ENCODE measurements at places on chromosomes 12 and 14.

GRCh38 chr14:91238661-91239060 lies 5.8 kb downstream of the GPR68 start:
- DNase-seq, result no peak

- no peak for DNase-seq
Measured at GRCh38 chr14:51666826-51667225, 15.1 kb downstream of the FRMD6 start.

- peak; percentile 6 for DNase-seq
Measured at GRCh38 chr12:128976120-128976738, 123.0 kb downstream of the GLT1D1 start.

- DNase-seq, result no peak
Measured at GRCh38 chr12:75081305-75081704, 128.3 kb downstream of the KCNC2 start.

DNA sequence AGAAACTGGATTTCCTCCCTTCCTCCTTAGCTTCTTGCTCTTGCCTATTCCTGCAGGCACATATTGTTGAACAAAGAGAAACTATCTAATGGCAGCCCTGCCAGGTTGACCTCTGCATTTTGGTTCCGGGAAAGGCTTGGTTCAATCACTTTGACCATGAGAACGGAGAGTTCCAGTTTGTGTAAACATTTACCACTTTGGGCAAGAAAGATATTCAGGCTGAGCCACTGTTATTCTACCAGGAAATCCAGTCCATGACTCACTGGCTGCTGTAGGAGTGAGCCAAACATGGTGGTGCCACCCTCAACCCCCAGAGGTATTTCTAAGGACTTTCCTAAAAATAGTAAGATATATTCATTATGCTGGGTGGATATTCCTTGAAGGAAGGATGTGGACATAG lies 242.2 kb upstream of the OR4E1 start:
- DNase-seq, result no peak

GRCh38 chr12:54967461-54967860 lies 17.1 kb downstream of the TESPA1 start:
- no peak for DNase-seq

DNA sequence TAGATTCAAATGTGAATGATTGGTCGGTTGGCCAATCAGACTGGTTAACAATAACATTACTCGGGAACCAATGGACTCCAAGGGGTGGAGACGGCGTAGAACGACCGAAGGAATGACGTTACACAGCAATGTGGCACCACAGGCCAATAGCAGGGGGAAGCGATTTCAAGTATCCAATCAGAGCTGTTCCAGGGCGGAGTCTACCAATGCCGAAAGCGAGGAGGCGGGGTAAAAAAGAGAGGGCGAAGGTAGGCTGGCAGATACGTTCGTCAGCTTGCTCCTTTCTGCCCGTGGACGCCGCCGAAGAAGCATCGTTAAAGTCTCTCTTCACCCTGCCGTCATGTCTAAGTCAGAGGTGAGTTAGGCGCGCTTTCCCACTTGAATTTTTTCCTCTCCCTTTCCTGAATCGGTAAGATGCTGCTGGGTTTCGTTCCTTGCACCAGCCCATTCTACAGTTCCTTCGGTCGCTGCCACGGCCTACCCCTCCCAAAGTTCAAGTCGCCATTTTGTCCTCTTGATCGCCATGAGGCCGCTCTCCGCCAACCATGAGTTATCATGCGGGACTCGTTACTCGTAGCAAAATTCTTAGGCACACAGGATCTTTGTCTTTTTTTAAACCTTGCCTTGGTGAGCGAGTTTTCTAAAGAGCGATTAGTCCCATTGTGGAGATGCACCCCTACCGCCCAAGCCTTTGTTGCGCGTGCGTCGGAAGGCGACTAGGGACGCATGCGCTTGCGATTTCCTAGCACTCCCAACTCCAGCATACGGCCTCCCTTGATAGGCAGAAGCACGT lies at the start of gene HNRNPA1:
HNRNPA1 (plus strand) TSS at position 259 of the 793 bp plus-strand sequence; CDS start at position 341, 82 bp downstream.
- peak; percentile 95 for DNase-seq

DNA sequence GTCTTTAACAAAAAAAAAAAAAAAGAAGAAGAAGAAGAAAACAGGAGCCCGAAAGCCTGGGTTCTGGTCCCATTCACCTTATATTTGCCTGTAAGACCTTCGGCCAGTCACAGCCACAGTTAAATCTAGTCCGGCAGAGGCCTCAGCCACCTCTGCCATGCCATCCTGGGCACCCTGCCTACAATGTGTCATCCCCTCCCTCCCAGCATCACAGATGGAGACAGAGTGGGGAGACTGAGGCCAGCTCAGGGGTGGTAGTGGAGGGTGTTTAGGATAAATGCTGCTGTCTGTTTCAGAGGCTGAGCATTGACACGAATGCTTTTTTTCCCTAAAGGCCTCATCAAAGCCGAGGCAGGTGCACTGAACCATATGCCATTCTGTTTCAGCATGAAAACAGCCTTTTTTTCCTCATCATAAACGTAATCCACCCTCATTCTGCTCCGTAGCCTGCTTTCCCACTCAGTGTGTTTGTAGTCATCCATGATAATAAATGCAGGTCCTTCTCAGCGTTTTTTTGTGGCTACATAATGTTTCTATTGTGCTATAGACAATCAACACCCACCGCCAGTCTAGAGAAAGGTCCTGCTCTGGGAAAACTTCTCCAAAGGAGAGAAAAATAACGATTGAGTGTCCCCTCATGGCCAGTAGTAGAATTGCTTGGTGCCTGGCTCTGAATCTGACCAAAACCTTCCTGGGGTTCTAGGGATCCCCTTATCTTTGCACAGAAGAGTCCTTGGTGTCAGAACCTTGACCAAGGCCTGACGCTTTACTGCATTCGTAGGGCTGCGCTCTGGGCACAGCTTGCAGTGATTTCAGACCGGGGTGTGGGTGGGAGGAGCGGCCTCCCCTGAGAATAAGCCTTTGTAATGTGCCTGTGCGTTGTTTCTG lies 41.1 kb upstream of the TSPAN9 start:
- DNase-seq, result no peak

DNA sequence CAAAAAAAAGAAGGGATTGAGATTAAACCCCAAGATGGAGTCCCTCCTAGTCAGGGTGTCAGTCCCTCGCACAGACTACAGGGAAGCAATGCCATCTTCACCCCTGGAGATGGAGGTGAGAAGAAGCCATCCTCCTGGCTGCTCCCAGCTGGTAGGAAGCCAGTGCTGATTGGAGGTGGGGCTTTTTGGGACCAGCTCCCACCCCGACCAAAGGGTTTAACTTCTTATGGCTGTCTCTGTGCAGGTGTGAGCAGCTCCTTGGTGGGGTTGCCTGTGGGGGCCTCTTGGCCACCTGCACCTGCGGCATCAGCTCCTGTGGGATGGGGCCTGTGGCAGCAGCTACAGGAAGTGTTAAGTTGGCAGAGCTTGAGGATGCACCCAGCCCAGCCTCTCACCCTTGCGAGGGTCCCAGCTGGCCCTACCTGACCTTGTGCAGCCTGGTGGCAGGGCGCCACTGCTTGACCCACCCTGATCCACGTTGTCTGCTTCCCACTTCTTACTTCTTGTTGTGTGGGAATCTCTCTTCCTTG lies 3.8 kb upstream of the KRT86 start:
- no peak for DNase-seq

DNA sequence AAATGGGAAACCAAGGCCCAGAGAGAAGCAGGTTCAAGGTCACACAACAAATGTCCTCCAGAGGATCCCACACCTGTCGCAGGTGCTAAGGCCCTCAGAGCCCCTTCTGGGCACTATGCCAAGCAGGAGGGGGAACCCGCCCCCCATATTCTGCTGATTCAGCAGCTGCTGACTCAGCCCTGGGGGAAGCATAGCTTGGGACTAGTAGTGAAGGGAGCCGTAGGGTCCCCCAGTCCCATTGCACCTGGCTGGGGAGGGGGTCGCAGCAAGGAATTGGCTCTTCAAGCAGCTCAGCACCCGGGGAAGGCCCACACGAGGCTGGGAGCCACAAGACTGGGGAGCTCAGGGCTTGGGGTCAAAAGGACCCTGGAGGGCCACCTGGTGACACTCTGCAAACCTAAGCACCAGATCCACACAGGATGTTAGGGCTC lies 1.0 kb downstream of the RASAL1 start:
- DNase-seq, result no peak

DNA sequence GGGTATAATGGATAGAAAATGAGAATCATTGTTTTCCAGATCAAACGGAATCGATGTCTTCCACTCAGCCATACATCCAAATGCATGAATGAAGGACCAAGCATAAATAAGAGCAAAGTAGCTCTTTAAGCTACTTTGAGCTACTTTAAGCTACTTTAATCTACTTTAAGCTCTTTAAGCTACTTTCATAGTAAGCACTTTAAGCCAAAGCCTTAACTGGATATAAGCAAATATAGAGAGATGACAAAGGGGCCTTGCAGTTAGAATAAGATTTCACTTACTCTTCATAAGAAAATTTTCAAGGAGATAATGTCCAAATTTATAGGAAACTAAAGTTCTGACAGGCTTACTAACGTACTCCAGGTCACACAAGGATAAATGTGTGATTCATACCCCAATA lies 355.6 kb upstream of the KITLG start:
- DNase-seq, result no peak

GRCh38 chr12:91825999-91826398 lies 319.6 kb downstream of the BTG1 start:
- DNase-seq, result no peak

DNA sequence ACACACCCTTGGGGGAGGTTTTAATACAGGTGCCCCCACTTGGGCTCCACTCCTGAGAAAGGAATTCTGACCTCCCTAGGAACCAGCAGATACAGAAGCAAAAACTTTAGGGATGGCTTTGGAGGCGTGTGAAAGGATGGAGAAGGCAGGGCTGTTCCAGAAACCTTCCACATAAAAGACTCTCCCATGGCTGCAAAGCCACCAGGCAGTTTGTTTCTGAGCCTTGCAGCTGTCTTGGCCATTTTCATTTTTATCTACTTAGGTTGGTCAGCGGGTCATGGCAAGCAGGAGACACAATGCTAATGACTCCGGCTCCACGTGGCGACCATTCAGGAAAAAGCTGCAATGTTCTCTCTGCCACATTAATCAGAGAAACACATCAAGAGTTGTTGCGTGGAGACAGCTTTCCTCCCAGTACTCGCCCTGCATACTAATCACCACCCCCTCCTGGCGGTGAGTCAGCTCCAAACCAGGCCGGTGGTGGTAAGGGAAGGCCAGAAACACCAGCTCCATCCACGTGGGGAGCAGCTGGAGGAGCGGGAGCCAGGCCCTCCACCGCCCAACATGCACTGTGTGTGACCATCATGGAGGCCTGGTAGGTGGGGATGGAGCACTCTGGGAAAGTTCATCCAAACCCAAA lies 30.9 kb upstream of the IRF2BPL start:
- DNase-seq, result peak; percentile 64

DNA sequence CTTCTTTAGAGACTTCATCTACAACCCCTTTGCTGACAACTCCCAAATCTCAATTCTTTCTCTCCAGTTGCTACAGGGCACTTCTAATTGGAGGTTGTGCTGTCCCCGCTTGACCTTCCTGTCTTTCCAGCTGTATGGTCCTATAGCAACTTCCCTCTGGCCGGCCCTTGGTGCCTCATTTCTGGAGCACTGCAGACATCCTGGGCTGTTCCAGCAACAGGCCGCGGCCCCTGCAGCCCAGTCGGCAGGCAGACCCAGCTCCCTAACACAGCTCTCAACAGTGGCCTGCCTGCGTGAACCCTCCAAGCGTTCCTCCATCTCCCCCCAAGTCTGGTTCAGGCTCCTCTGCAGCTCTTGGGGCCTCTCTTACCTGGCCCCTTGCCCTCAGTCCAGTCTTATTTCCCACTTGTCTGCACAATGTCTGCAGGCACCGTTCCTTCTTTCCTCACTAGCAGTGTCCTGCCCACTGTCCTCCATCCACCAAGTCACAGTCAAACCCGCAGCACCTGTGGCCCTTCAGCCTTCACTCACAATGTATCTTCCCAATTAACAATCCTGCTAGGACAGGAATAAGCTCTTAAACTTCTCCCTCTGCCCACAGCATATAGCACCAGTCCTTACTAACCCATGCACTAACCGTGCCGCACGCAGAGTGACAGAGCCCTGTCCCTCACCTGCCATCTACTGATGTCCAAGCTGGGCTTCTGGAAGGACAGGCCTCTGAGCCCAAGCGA lies 1.6 kb upstream of the EML1 start:
- no peak for DNase-seq

DNA sequence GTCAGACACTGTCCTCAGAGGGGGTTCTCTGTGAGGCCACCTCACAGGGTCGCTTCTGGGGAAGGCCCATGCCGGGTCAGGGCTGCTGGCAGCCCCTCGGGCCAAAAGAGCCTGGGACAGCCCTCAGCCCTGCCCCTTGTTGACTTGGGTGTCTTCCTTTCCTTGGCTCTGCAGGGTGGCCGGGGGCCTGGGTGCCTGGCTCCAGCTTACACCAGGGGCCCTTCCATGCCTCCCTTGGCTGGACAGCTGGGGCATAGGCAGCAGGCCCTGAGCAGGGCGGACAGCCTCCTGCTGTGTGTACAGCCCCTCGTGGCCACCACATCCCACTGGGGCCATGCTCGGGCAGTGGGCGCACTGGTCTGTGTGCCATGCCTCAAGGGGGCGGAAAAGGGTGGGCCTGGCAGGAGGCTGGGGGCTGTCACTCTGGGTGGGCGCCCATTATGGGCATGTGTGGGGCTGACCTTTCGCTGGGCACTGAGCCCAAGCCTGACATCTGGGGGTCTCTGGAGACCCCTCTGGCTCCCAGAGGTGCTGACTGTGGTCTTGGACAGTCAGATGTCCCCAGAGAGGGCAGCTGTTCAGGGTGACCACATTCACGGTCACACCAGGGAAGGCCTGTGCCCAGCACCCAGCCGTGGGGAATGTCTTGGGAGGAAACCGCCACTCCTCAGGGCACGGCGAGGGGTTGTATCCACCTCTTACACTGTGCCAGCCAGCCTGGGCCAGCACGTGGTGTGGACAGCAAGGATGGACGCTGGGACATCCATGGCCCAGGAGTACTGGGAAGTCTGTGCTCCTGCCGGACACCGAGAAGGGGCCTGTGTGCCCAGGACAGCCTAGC lies 313.3 kb downstream of the TMEM121 start:
- DNase-seq, result no peak

- no peak for DNase-seq
Measured at GRCh38 chr14:58808828-58809227, 171.1 kb downstream of the DACT1 start.

GRCh38 chr12:31899109-31899508 lies 60.1 kb upstream of the RESF1 start:
- DNase-seq, result no peak

DNA sequence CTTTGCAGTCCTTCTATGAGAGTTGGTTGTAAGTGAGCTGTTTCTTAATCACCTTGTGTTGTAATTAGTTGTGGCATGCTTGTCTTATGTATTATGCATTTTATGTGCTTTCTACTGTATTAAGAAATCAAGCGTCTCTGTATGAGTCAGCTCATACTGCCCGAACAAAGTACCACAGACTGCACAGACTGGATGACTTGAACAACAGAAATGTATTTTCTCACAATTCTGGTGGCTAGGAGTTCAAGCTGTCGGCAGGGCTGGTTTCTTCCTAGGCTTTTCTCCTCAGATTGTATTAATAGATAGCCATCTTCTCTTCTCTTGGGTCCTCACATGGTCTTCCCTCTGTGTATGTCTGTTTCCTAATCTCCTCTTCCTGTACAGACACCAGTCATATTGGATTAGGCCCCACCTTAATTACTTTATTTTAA lies 77.7 kb downstream of the FLRT2 start:
- no peak for DNase-seq

Measured in C1 segment of cervical spinal cord (tissue), 14 donors.